ENCODE measurements at places on chromosomes 6 and 20.

GRCh38 chr6:33740204-33740608, 6.5 kb downstream of the IP6K3 start:
- no peak for DNase-seq

GRCh38 chr20:63101781-63102720, 95.3 kb upstream of the BHLHE23 start:
- DNase-seq, result peak; percentile 4

GRCh38 chr6:89047473-89047872, 33.1 kb upstream of the PNRC1 start:
- DNase-seq, result no peak

GRCh38 chr20:13526551-13526950, 112.2 kb downstream of the TASP1 start:
- DNase-seq, result no peak

- DNase-seq, result no peak
Observed at GRCh38 chr20:62716941-62717310, 8.3 kb downstream of the NTSR1 start.

- no peak for DNase-seq
Observed at GRCh38 chr20:23632711-23633573, 4.8 kb downstream of the CST3 start.

GRCh38 chr6:132530293-132530974, 7.6 kb upstream of the TAAR9 start:
- DNase-seq, result peak; percentile 26

GRCh38 chr6:69487688-69488087, 309.1 kb downstream of the LMBRD1 start:
- no peak for DNase-seq

DNA sequence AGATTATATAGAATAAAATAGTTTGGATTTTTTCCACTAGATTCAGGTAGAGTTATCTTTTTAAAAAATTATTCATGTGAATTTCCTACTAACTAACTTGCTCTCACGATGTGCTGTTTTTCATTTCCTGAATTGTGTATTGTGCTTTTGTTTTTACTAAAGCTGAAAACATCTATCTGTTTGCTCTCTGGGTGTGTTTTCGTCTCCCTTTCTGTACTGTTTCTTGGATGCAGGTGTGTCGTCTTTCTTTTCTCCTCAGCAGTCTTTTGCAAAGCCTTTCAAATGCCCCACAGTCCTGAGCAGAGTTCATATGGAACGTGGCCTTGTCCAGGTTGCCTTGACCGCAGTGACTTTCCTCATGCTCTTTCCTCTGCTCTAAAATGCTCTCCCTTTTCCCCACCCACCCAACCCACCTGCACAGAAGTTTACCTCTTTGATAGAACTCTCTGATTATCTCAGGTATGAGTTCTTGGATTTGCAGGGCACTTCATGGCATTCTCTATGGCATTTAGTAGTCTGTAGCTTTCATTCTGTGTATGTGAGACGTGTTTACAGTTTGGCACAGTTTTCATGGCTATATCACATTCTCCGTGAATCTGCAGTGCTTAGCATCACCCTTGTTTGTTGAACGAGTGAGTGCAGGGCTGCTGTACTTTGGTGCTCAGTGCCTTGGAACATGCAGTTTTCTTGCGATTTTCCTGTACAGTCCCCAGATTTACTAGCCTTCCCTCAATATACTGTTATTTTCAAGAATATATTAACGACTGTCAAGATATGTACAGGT, 77.1 kb downstream of the FARS2 start:
- DNase-seq, result no peak

DNA sequence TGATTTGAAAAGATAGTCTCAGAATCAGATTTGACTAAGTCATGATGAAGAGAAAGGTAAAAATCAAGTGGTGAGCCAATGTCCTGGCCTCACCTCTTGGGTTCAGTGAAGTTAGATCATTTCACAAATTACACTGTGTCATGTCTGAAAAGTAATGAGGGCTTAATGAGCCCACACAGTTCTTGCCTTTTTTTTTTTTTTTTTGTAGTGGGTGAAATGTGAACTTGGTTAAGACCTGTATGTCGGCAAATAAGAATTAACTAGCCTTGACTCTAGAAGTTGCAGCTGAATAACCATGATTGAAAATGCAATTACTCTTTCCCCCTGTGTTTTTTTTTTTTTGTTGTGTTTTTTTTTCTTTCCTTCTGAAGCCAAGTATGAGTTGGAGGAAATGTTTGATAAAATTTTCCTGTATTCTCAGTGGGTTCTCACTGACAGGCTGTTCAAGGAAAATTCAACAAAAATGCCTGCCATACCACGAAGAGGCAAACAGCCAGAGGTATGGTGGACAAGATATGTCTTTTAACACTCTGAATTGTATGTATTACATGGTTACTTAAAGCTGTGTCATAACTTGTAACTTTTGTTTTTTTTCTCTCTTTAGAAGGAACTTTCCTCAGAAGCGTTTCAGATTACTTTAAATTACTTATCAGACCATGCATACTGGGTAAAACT, 135.2 kb upstream of the MLIP start:
- DNase-seq, result no peak

DNA sequence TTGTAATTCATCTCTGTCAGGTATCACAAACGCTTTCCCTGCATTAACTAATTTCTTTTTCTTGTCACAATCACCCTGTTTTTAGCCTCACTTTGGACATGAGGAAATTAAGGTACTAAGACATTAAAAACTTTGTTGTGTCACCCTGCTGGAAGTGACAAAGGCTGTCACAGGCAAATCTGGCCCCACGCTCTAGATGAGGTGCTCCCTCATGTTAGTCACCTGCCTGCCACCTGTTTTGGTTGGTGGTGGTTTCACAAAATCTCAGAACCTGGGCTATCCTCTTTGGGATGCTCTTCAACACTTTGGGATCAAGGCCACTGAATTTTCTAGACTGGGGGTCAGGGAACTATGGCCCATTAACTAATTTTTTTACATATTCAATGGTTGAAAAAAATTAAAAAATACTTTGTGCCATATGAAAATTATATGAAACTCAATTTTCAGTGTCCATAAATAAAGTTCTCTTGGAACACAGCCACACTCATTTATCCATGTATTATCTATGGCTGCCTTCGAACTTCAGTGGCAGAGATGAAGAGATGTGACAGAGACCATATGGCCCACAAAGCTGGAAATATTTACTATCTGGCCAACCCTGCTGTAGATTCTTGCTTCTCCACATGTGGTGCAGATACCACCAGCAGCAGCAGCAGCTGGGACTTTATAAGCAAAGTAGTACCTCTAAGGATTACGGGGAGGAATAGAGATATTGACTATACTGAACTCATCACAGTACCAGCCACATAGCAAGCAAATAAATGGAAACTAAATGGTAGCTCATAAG, 16.1 kb upstream of the TNFAIP3 start:
- no peak for DNase-seq

DNA sequence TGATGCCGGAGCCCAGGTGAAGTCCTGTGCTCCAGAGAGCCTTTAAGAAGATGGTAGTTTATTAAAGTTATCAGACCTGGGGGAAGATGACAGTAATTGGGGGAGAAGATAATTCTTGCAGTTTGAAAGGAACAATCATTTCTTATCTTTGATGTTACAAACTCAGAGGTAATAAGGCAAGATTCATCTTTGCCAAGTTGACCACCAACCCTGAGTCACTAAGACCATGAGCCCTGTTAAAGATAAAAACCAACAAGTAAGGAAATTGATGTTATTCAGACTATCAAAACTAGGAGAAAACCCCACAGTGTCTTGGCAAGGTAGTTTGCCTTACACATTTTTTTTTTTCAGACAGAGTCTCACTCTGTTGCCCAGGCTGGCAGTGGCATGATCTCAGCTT, 73.1 kb downstream of the MKKS start:
- no peak for DNase-seq

- DNase-seq, result no peak
Observed at GRCh38 chr20:47735412-47736400, 49.6 kb downstream of the SULF2 start.

GRCh38 chr6:33848484-33848883, 44.7 kb upstream of the MLN start:
- no peak for DNase-seq

DNA sequence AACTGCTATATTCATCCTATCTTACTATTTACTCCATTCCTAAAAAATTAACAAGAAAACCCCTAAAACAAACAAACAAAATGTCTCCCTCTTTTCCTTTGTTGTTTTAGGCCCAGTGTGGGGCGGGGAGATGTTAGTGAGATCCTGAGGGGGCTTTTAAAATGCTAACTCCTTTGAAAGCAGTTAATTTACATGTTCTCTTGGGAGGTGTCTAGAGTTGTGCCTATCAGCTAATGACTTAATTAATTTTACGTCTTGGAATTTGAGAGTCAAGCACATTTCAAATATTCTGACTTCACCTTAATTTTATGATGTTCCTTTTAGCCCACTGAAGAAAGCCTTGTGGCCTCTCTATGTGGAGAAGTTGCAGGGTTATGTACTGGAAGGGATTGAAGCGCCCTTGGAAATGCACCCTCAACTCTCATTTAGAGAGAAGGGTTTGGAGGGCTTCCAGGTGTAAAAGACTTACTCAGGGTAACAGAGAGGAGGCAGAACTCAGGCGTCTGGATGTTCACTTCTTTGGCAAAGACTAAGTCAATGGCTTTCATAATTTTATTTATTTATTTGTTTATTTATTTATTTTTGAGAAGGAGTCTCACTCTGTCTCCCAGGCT, 4.9 kb downstream of the SASH1 start:
- no peak for DNase-seq

- DNase-seq, result no peak
Observed at GRCh38 chr6:37323580-37323979, 30.2 kb upstream of the RNF8 start.

DNA sequence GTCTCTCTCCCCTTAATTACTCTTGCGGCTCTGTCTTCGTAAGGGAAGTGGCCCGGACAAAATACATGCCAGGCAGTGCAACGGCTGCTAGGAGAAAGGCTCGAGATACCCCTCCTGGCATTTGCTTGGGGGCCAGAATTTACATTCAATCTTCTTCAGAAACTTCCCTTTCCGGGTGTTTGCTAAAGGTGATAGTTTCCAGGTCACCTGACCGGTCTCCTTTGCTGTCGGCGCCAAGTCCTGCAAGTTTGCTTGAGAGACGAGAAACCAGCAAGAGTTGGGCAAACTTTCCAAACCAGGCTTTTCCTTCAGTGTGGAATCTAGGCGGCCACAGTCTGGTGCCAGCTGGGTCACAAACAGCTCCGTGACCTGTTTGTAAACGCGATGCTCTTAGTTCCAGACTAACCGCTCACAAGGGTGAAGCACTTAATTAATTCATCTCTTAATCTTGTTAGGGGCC, 563 bp upstream of the SRSF3 start:
- no peak for DNase-seq

- DNase-seq, result no peak
Observed at GRCh38 chr6:101344885-101345284, 48.6 kb upstream of the GRIK2 start.

DNA sequence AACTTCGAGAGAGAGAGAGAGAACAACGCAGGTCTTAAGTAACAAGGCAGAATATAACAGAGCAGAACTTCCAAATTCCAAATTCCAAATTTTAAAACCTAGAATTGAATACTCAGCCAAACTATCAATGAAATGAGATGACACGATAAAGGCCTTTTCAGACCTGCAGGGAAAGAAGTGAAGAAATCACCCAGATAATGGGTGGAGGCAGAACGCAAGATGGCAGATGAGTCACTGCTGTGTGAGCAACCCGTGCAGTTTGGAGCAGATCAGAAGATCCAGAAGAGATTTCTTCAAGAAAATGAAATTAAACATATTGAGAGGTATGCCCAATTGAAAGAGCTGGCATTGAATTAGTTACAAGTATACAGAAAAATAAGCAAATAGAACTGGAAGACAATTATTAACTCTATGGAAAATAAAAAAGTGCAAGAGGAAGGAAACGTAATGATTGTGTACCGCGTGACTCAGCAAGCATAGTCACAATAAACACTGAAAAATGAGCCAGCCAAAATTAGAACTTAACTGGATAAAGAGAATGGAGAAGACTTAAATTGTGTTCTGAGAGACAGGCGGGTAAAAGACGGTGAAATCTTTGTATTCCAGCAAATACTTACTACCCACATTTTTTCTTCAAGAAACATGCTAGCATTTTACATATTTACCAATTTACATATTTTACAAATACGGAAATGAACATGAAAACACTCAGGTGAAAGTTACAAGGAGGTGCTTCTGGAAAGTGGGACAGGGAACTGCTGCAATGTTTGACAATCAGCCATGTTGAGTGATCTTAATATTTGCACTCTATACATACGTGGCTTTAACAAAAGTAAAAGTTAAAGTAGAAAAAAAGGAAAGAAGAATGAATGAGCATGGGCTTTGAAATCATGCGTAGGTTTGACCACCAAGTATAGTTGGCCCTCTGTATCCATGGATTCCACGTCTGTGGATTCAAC, 87.9 kb upstream of the CDYL start:
- peak; percentile 31 for DNase-seq

DNA sequence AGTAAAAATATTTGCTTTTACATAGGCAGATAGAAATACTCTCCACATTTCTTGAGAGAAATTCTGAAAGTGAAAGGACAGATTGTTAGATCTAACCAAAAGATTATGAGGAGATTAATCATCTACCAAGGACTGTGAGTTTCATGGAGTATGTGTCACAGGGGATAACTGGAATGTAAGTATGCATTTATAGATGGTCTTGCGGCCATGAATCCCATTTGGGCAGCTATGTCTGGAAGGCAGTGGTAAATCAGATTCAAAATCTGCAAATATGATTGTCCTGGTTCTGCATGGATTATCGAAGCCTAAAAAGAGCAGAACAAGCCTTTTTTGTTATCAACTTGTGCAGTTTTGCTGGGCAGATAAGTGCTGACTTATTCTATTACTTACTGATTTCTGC, 293.8 kb downstream of the RFPL4B start:
- no peak for DNase-seq

DNA sequence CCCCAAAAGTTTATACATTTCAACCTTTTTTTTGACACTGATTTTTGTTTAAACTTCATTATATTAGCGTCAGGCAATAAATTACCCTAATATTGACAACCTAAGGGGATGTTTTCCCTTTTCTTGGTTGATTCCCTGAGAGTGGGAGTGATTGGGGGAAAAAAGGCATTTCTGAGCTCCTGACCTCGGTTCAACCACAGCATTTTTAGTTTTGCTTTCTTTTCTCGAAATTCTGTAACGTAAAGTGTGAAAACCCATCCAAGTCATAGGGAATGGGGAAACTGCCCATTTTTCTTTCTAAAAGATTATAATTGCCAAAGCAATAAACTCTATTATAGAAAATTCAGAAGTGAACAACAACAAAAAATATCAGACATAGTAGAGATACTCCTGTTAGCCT, 67.9 kb upstream of the SPACA1 start:
- no peak for DNase-seq

All from non-pigmented ciliary epithelial cell (primary cell).